T-helper 17 cell (primary cell): ENCODE measurements at places on chromosomes 7 and 10.

- DNase-seq: no peak
Measured at GRCh38 chr10:107490389-107490788, 325.9 kb upstream of the SORCS1 start.

GRCh38 chr7:40470091-40470592 is 335.3 kb downstream of the SUGCT start:
- DNase-seq: no peak

- no peak for DNase-seq
Measured at GRCh38 chr10:98055841-98056516, 25.6 kb upstream of the CRTAC1 start.

GRCh38 chr10:117137031-117137910 is 799 bp downstream of the VAX1 start:
- no peak for DNase-seq

- DNase-seq: no peak
Measured at GRCh38 chr7:94355454-94355853, 39.2 kb upstream of the COL1A2 start.

DNA sequence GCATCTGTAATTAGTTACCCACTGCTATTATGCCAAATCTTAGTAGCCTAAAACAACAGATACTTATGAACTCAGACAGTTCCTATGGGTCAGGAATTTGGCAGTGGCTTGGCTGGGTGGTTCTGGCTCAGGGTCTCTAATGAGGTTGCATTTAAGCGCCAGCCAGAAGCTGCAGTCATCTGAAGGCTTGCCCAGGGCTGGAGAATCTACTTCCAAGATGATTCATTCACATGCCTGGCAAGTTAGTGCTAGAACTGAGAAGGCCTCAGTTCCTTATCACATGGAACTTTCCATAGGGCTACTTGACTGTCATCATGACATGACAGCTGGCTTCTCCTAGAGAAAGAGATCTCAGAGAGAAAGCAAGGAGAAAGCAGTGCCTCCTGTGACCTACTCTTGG is 121.3 kb downstream of the AVL9 start:
- no peak for DNase-seq

GRCh38 chr10:49631975-49632374 is 18.1 kb downstream of the CHAT start:
- no peak for DNase-seq

GRCh38 chr10:96333101-96333500 is 25.7 kb downstream of the OPALIN start:
- DNase-seq: no peak

DNA sequence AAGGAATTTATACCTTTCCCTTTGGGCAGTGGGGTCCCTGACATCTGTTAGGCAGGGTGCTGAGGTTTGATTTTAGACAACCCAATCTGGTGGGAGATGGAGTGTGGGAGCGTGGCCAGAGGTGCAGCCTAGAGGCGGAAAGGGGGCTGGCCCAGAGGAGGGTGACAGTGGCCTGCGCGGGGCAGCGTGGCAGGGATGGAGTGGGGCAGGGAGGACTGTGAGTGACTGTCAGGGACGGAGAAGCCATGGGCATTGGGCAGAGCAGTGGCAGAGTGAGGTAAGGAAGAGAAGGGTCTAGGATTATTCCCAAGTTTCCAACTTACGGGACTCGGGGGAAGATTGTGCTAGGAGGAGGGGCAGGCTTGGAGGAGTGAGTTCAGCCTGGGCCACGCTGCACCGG is 181.9 kb downstream of the CCDC3 start:
- no peak for DNase-seq

GRCh38 chr10:67772894-67773511 is 65.0 kb downstream of the DNAJC12 start:
- no peak for DNase-seq

- DNase-seq: no peak
Measured at GRCh38 chr7:26580064-26580591, 284.3 kb downstream of the SKAP2 start.

DNA sequence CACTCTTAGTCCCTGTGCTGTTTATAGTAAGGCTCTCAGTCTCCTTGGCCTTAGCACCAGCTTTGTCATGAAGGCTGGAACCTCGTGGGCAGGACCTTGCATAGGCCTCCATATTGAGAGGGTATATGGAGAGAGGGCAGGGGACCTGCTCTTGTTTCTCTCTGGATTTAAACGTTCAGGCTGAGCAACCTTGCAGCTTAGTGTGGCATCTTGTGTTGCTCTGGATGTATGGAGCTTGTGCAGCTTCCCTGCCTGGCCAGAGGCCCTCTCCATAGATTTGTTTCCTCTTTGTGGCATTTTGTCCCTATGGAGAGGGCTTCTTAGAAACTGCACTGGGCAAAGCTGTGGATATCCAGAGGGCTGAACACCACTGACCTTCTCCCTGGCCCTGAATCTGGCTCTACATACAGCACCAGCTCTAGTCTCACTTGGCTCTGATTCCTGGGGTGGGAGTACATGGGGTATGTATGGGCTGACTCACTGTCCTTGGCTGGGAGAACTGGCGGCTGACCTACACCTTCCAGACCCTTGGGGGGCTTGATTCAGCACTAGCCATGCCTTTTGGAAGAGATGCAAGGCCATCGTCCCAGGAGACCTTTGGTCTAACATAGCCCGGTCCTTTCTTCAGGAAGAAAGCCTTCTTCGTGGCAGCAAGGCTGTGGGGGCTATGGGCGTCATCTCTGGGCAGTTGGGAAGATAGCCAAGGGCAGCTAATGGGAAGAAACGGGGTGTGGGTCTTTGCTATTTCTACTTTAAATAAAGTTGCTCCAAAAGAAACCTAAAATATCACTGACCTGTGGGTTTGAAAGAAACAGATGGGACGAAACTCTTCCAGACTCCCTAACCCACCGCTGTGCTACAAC is 30.5 kb downstream of the ITPRIP start:
- no peak for DNase-seq

DNA sequence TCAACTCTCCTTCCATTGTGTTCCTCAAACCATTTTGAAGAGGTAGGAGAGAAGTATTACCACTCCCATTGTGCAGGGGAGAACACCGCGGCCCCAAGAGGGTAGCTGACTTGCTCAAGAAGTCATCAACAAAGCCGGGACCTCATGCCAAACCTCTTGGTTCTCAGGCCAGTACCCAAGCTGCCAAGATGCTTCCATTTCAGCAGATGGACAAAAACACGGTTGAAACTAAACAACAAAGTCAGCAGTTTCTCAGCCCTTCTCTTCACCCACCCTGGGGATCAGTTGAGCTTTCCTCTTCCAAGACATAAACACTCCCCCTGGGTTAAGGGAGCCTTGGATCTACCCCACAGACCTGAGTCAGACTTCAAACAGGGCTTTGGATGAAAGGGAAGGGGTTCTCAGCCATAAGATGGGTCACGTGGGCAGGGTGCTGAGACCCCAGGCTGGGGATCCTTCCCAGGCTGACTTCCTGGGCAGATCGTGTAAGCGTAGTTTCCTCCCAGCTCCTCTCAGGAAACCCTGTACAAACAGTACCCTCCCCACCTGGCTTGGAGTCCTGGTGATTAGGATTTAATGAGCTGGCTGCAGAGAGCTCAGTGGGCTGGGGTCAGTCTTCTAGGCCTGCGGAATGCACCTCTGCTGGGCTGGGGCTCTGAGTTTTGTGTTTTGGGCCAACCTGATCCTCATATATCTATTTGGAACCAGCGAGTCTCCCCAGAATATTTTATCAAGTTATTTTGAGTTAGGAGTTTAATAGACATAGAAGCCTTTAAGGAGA is 27.3 kb downstream of the EMX2 start:
- no peak for DNase-seq

GRCh38 chr10:96720422-96721206 is at the start of gene PIK3AP1:
Gene PIK3AP1, minus strand, starts transcription at chr10:96720514. Its CDS starts 120 bp downstream, at chr10:96720394.
- peak; percentile 20 for DNase-seq

DNA sequence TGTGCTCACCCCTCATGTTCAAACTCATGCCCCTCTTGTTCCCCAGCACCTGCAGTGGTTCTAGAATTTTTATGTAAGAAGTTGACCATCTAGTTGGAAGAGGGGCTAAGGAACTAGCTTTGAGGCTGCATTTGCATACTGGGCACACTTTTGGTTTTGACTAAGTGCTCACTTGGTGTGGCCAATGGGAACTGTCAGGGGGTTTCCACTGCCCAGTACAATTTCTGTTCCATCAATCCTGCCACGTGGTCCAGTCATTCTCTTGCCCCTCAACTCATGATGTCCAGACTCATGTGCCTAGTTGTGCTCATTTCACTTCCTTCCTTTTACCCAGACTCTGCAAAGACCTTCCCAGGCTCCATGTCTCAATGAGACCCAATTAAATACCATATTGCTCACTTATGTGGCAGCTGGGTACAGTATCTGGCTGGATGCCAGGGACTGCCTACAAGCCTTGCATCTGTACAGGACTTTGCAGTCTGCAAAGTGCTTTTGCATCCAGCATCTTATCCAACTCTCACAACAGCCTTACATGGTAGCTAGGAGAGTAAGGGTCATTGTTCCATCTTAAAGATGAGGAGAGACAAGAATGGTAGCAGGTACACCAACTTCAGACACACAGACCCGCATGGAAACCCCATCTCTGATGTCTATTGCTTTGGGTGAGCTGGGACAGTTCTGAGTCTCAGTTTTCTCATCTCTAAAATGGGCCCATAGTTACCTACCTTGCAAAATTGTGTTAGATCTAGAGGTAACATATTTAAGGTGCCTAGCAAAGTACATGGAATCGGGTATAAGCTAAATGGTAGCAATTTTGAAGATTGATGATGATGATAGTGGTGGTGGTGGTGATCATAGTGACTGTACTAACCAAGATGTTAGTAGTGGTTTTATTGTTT is 30.1 kb upstream of the KCNMA1 start:
- DNase-seq: no peak

DNA sequence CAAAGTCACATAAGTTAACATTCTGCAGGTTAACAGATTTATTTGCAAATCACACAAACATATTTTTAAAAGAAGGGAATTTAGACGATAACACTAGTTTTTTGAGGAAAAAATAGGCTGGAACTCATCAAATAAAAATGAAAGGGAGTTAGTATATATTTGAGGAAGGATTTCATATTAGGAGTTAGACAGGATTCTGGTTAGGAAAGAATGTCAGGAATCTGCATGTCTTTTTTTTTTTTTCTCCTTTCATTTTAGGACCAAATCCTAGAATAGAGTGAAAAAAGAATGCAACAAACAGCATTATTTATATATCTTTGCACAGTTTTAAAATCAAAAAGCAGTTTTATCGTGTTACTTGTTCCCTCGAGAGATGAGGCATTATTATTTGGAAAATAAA is 8.9 kb upstream of the TRDMT1 start:
- no peak for DNase-seq

DNA sequence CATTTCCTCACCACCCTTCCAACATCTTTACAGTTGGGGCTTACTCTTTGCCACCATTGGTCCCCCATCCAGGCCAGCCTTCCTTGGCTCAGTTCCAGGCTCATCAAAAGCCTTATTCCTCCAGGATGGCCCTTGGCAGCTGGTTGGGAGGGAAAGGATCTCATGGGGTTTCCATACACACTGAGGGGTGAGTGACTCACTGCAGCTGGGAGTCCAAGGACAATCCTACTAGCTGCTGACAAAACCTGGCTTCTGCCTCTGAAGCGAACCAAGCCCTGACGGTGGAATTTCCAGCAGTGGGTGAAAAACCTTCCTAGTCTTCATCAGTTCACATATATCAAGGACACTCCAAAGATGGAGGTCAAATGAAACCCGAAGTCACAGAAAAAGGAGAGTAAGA is 22.9 kb downstream of the CRHR2 start:
- no peak for DNase-seq
